ENCODE measurements at places on chromosomes 12 and 14.
A peak's percentile ranks its signal among the peaks of the same experiment; 100 is the strongest.

DNA sequence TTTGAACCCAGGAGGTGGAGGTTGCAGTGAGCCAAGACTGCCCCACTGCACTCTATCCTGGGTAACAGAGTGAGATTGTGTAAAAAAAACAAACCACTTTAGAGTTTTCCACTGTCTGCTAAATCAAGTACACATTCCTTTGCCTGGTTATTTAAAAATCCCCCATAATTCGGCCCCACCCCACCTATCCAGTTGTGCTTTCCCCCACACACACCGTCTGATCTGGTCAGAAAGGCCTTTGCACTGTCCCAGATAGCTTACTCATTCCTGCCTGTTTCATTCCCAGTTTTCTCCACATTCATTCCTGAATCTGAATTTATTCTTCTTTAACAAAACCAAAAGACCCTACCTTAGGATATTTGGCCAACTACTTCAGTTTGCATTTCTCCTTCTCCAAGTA lies 29.5 kb downstream of the NINJ2 start:
- DNase-seq: no peak

- DNase-seq: no peak
These were observed 176.7 kb downstream of the NUAK1 start for GRCh38 chr12:105961821-105962671.

DNA sequence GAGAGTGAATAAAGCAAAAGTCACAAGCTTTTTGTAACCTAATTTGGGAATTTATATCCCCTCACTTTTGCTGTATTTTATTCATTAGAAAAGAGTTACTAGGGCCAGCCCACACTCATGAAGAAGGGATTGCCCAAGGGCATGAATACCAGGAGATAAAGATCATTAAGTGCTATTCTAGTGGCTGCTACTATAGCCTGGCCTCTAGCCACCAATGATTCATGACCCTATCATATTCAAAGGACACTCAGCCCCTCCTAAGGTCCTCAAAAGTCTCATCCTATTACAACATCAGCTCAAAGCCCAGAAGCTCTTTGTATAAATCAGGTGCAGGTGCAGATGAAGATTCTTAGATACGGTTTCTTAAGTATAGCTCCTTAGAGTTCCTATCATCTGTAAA lies 518.1 kb downstream of the TRHDE start:
- DNase-seq: no peak

DNA sequence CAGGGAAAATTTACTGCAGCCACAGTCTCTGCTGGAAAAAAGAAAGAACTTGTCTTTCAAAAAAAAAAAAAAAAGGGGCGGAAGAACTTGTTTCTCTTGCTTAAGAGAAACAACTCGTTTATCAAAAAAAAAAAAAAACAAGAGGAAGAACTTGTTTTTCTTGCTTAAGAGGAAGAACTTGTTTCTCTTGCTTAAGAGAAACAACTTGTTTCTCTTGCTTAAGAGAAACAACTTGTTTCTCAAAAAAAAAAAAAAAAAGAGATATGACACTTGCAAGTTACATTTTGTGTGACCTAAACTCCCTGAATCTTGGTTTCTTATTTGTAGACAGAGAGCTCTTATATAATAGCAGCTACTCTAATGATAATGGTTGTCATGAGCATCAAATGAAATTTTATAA lies 44.7 kb upstream of the USP15 start:
- DNase-seq: peak; percentile 82

DNA sequence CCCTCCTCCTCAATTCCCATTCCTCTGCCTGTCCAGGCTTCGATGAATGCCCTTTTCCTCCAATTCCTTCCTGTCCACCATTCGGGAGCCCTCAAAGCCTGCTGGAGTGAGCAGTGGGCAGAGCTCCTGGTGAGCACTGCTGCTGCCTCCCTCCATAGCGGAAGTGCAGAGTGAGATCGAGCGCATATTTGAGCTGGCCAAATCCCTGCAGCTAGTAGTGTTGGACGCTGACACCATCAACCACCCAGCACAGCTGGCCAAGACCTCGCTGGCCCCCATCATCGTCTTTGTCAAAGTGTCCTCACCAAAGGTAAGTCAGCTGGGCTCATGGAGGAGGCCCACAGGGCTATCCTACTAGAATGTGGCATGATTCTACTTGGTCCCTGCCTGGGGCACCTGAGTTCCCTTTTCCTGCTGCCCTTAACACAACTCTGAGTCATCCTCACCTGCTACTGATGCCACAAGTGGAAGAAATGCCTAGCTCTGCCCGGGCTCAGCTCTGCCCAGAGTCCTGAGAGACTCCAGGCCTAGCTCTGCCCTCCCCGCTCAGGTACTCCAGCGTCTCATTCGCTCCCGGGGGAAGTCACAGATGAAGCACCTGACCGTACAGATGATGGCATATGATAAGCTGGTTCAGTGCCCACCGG lies 8.0 kb downstream of the CACNB3 start:
- DNase-seq: no peak

GRCh38 chr12:1761857-1762256 lies 58.5 kb upstream of the LRTM2 start:
- no peak for DNase-seq

DNA sequence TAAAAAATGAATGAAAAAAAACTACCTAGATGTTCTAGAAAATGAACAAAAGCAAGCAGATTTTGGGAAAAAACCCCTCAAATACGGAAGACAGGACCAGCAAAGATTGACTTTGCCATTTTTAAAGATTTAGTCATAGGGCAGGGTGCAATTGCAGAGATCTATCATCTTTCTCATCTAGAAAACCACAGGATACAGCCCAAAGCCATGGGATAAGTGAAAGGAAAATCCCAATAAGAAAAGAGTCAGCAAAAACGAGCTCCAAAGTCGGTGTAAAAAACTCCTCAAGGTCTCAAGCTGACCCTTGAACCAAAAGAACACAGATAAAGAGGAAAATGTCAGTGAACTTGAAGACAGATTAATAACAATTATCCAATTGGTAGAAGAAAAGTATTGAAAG lies 28.0 kb downstream of the CEP290 start:
- DNase-seq: peak; percentile 29

DNA sequence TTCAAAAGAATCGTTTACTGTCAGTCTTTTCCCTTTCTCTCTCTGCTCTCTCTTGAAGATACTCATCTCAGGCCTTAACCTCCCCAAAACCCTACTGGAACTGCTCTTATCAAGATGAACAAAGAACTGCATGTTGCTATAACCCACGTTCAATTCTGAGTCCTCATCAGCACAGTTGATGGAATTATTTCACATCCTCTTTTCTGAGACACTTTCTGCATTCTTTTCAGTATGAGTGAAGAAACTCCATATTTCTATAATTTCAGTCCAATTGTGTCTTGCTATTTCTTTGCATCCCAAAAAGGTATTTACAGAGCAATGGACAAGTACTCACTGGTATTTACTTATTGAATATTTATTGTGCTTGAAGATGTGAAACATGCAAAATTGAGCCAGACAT lies 160.1 kb upstream of the CPNE8 start:
- no peak for DNase-seq

Data from amniotic epithelial cell (primary cell).